ENCODE measurements at places on chromosomes 7 and 10. TPM values are rescaled to one million over a fixed set of nuclear protein-coding genes. Genes with fewer than 3 reads are reported as not detected.

ATOH7 gene
- not detected for total RNA-seq

GRCh38 chr7:67451306-67451705 is 454.7 kb downstream of the TYW1 start:
- H3K36me3 ChIP-seq, result no peaks in the 10 kb centered on the region
- no peak overlapping the region for H3K4me3 ChIP-seq
- H3K4me1 ChIP-seq, result no peaks in the 10 kb centered on the region
- H3K27me3 ChIP-seq, result no peaks in the 10 kb centered on the region
- no peak overlapping the region for H3K27ac ChIP-seq
- no peak for DNase-seq

DNA sequence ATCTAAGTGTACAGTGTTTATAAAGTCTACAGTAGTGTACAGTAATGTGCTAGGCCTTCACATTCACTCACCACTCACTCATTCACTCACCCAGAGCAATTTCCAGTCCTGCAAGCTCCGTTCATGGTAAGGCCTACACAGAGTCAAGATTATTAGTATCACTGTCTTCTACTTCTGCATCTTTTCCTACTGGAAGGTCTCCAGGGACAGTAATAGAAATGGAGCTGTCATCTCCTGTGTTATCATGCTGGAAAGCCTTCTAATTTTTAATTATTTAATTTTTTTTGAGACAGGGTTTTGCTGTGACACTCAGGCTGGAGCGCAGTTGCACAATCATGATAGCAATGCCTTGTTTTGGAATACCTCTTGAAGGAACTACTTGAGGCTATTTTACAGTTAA is 207.0 kb downstream of the HTR7 start:
- no peaks in the 10 kb centered on the region for H3K27me3 ChIP-seq
- no peak overlapping the region for H3K4me3 ChIP-seq
- H3K27ac ChIP-seq, result no peak overlapping the region
- no peaks in the 10 kb centered on the region for H3K36me3 ChIP-seq

GRCh38 chr7:30303312-30304039 is 19.1 kb downstream of the ZNRF2 start:
- H3K27me3 ChIP-seq, result no peaks in the 10 kb centered on the region
- H3K4me1 ChIP-seq, result peaks cover 80% of the 10 kb centered on the region
- H3K4me3 ChIP-seq, result no peak overlapping the region

- no peaks in the 10 kb centered on the region for H3K27me3 ChIP-seq
- no peaks in the 10 kb centered on the region for H3K36me3 ChIP-seq
- peaks cover 4% of the 10 kb centered on the region for H3K4me1 ChIP-seq
Observed at GRCh38 chr10:17129741-17130140, at the start of gene CUBN. CUBN (minus strand) TSS chr10:17129811; CDS start chr10:17129765, 46 bp downstream.
